ENCODE measurements at places on chromosomes 4 and X.

GRCh38 chr4:181350615-181351415 is 892.4 kb upstream of the TENM3 start:
- DNase-seq: no peak

DNA sequence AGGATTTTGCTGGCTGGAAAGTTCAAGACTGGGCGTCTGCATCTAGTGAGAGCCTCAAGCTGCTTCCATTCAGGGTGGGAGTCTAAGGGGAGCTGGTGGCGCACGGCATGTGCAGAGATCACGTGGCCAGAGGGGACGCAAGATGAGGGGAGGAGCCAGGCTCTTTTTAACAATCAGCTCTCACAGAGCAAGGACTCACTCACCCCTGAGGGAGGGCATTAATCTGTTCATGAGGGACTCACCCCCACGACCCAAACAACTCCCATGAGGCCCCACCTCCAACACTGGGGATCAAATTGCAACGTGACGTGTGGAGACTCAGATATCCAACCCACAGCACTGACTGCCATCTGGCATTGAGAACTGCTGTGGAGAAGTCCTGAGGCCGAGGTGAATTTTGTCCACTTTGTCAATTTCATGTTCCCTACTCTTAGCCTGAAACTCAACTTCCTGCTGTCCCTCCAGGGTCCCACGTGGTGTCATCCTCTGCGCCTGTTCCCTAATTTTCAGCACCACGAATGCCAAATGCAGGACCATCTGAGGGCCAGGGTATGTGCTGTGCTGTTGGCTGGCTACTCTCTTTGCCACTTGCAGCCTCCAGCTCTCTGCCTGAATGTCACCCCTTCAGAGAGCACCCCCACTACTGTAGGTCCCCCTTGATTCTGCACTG is 5.6 kb downstream of the ZFP92 start:
- DNase-seq: no peak

GRCh38 chr4:105978684-105979296 is 83.5 kb downstream of the NPNT start:
- no peak for DNase-seq

DNA sequence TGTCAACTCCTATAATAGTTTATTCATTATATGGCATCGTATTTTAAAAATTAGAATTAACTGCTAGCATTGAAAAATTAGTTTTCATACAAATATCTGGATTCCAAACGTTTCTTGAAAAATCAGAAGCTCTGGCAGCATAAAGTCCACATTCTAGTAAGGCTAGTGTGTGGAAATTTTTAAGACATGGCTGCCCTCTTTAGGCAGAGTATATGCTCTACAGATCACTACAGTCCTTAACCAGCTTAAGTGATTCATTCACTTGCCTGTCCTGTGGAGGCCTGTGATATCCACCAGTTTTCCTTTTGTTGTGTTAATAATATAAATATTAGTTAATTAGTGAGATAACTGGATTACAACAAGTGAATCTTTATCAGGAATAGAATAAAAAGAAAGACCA is 287.2 kb downstream of the OPHN1 start:
- no peak for DNase-seq

DNA sequence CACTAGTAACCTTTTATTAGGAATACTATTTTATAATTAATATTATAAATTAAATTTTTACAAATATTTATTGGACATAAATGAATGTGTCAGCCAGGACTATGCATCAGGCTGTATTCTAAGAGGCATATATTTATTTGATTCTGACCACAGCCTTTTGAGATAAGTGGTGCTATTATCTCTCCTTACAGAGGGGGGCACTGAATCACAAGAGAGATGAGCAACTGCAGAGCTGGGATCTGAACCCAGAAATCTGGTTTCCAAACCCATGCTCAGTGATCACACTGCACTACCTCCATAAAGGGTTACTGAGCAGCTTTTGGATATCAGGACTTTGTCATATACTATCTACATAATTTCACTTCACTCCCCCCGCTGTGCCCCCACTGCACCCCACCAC is 322.0 kb downstream of the TMA16 start:
- DNase-seq: no peak

DNA sequence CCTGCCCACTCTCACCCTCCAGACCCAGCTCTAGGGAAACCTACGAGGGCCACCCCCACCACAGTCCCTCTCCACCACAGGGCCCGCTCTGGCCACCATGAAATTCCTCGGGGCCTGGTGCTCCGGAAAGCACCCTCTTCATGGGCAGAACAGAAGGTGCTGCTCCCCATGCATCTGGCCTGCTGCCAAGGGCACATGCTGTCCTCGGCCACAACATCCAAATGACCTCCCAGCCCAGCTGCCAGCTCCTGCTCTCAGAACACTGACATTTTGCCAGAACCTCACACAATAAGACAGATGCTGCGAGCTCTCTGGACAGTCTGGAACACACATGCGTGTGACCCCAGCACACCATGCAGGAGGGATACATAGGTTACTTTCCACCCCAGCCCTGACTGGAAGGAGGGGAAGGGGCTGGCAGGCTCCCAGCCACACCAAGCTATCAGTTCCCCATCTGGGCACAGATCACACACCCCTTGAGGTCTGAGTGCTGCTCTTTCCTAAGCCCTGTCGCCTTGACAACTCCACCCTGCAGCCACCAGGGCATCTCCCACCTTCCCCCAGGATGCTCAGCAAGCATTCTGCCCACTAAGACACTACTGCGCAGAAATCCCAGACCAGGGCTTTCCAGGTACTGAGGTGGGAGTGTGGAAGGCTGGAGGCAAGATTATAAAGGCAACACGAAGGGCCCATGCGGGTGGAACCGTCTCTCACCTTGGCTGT is 5.8 kb downstream of the CCNQ start:
- DNase-seq: peak; percentile 40

DNA sequence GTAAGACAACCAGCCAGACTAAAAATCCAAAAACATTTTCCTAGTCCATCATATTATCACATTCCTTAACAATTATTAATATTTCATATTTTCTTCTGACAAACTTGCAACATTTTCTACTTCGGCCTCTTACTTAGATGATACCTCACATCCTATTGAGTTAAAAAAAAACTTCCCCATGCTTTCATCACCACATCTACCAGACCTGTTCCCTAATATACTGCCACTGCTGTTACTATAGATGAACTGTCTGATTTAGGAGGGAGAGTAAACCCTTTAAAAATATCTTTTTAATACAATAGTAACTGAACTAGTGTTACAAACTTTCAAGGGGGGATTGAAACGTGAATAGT is 1.5 kb downstream of the FAM200B start:
- DNase-seq: no peak

- DNase-seq: no peak
These were observed 25.1 kb downstream of the TAB3 start for GRCh38 chrX:30863974-30864373.

DNA sequence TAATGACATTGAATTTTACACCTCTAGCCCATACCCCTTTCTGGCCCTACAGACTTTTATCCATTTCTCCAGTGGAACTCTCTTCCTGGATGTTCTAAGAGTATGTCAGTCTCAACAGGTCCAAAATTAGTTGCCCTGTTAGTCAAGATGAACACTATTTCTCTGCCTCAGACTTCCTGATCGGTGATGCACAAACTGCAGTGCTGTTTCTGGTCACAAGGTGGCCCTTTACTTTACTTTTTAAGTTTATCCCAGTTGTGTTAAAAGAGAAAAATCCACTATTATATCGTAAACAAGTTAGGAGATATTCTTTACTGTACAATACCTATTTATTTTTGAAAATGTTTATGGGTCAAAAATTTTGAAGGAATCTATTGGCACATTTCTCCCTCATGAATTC is 13.1 kb downstream of the TCEAL7 start:
- no peak for DNase-seq

- no peak for DNase-seq
These were observed 64.3 kb upstream of the TLR2 start for GRCh38 chr4:153619811-153620210.

DNA sequence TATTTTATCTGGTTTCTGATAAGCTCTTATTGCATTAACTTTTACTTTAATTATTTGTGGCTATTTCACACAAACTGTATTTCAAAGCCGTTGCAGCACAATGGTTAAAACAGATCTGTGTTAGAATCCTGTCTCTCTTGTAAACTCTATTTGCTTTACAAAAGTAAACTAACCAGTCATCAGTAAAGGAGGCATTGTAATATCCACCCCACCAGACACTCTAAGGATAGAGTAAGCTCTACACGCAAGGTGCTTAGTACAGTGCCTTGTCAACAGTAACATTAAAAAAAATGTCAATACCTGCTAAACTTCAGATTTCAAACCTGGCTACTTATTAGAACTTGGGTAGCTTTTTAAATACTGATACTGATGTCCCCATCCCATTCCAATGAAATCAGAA is 228.4 kb downstream of the RCHY1 start:
- no peak for DNase-seq

GRCh38 chr4:112341033-112341432 is 43.9 kb downstream of the ALPK1 start:
- DNase-seq: no peak

DNA sequence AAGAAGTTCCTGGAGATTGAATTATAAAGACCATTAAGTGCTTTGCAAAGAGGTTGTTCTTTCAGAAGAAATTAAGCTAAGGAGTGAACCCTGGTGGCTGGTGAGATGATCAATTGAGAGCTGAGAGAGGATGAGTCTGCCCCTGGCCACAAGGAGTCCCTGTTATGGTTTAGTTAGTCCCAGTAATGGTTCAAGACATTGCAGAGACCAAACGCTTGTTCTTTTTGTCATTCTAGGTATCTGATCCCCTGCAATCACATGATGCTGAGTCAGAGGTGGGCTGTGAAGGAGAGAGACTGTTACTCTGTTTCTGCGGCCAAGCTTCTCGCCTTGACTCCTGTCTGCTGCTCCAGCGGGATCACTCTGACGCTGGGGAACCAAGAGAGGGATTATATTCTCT is 114.5 kb downstream of the GATB start:
- DNase-seq: no peak

DNA sequence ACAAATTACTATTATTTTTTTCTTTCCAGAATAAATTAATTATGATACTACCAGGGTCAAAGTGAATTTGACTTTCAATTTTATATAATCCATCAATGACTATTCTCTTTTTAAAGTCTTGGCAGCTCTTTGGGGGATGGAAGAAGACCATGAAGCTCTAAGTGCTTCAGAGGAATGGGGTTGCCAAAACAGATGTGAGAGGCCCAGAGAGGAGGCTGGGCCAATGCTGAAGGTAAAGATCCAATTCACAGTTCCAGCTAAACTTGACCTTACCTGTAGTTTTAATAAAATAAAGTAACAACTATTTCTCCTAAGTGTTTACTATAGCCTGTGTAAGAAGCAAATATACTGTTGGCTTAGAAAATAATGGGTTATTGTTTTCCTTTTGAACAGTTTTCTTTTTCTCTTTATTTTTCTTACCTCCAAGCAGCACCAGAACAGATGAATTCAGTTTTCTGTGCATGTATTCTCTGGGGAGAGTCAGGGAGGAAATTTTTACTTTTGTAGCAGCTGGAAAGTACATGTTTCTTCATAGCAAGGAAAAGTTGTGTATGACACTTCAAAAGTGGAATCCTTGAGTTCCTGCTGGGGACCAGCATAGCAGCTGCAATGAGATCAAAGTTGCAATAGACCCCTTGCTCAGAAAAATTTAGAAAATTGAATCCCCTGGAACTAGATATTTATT is 104.9 kb downstream of the CEP44 start:
- no peak for DNase-seq

GRCh38 chr4:99490286-99490685 is 20.5 kb upstream of the C4orf17 start:
- no peak for DNase-seq

DNA sequence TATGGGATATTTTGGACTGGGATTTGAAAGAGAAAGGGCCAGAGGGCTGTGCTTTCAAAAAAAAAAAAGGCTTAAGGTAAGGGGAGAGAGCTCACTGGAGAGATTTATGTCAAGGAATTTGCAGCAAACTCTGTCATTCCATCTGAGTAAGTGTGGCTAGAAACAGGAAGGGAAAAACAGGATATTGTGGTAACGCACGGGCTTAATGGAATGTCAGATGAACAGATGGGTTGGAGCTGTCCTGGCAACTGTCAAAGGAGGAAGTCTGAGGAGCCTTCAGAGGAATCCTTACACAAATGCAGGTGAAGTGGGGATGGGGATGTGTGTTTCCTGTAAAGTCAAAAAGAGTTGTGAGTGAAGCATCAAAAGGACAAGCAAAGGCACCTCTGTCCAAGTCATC is 15.1 kb upstream of the NKX3-2 start:
- DNase-seq: no peak

GRCh38 chrX:8897259-8897658 is 96.1 kb upstream of the FAM9A start:
- no peak for DNase-seq

DNA sequence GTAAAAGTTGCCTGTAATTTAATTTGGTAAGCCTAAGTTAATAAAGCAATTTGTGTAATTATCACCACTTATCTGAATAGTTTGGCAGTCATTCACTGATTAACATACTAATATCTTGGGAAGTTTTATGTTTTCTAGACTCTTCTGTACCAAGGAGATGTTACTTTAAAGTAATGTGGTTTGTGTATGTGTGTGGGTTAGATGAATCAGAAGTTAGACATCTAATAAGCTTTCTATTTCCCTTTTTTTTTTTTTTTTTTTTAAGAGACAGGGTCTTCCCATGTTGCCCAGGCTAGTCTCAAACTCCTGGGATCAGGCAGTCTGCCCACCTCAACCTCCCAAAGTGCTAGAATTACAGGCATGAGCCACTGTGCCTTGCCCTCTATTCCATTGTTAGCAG is 5.3 kb downstream of the SLAIN2 start:
- DNase-seq: no peak

DNA sequence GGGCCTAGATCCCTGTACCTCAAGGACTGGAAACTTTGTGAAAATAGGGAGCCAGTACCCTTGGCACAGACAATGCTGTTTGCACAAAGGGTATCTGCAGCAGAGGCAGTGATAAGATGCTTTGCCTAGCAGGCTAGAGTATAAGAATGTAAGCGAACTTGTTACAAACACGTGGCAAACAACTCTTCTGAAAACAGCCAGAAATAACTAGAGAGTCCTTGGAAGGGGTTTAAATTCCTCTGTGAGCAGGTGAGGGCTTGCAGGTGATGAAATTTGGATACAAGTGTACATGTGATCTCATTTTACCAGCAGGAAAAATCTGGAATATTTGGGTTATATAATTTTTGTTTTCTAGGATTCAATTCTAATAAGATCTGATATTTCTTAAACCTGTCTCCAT is 18.6 kb upstream of the ACSL4 start:
- DNase-seq: no peak
